Posterior vena cava (tissue), 2 donors: ENCODE measurements at places on chromosomes 7 and 10. TPM values are rescaled to one million over a fixed set of nuclear protein-coding genes. Genes with fewer than 3 reads are reported as not detected.

- peak; percentile 74 for DNase-seq
These were observed 752 bp downstream of the DRGX start for GRCh38 chr10:49394933-49395740.

The CALY gene
- not detected for total RNA-seq

- DNase-seq, result peak; percentile 96
These were observed 4.6 kb upstream of the SERPINE1 start for GRCh38 chr7:101121991-101122932.

GRCh38 chr10:15069230-15069629 is 19.3 kb downstream of the ACBD7 start:
- no peak for DNase-seq

The OR13A1 gene
- not detected for total RNA-seq

DNA sequence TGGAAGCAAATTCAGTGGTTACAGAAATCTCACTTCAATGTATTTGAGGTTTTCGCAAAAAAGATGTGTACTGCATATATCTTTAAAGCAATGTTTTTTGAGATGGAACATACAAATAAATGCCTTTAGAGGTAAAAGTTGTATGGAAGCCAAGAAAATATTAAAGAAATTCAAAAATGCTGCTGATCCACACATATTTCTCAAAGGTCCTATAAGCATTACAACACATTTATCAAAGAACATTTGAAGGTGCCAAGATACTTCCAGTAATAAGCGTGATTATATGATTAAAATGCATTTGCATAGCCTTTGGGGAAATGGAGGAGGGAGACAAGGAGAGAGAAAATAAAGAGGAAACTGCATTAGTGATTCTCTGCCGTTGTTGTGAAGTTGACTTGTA is 260.1 kb downstream of the BICC1 start:
- no peak for DNase-seq

The ANKRD1 gene
- 43.7 TPM for total RNA-seq

DNA sequence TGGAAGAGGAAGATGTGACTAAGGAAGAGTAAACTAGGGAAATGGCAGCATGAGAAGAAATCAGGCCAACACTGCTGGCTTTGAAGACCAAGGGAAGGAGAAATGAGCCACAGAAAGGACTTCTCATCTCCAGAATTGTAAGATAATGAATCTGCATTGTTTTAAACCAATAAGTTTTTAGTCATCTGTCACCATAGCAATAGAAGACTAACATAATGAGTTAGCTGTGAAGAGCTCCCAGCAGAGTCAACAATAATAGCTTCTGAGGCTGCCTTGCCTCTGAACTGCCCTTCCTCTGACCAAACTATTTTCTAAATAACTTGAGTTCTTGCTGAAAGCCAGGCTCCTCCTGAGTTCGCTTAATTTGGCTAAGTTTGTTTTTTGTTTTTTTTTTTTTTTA is 103.6 kb downstream of the CACNA2D1 start:
- no peak for DNase-seq

- no peak for DNase-seq
These were observed 570 bp downstream of the TBC1D12 start for GRCh38 chr10:94402843-94403379.

DNA sequence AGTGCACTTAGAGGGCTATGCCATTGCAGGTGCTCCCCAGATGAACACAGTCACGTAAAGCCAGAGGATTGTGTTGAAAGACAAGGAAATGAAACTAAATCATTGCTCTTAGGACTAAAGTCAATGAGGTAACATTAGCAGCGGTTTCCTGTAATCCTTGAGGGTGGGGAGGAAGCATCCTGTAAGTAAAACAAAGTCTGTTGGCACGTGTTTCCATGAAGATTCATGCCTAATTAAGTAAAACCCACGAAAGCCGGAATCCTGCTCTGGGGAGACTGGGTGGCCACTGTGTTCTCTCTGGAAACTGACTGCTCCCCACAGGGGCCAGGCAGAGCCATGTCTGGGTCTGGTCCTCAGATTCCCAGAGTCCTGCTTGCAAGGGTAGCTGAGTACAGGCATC is 18.3 kb downstream of the STEAP1B start:
- DNase-seq, result no peak

The MSMB gene
- not detected for total RNA-seq

DNA sequence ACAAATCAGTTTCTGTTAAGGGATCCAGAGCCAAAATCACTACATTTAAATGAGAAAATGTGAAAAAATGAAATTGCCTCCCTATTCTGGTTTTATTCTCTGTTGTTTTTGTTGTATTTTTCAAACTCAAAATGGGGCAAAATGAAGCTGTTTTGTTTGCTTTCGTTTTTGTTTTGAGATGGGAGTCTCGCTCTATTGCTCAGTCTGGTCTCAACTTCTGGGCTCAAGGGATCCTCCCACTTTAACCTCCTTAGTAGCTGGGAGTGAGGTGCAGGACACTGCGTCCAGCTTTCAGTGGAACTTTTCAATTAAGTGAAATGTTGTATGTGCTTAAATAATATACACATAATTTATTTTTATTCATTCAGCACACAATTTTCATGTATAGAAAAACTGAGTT is 205.0 kb downstream of the SORCS1 start:
- no peak for DNase-seq

DNA sequence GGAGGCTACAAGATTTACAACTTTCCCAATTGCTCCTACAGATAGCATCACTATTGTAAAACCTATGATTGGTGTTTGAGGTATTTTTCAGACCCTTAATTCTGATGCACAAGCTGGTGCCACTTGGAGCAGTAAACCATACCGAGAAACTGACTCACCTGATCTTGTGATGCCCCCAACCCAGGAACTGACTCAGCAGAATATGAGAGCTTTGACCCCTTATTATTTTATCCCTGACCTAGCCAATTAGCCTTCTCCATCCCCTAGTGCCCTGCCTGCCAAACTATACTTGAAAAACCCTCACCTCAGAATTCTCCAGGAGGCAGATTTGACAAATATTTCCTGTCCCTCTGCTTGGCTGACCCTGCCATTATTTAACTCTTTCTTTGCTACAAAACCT is 585.9 kb upstream of the GHITM start:
- DNase-seq, result no peak

DNA sequence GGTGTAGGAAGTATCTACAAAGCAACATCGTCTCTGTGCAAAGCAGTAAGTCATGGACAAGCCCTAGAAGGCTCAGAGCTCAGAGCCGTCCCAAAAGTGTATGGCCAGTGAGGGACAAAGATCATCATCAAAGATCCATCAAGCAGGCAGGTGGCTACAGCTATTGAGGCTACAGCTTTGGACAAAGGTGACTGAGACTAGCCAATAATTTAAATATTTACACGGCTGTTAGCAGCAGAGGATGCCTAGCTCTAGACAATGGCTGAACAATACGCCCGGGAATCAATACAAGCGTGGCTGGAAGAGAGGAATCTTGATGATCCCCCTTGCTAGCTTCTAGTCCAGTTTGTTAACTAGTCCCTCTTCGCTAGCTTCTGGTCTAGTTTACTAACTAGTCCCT is 17.9 kb downstream of the NMT2 start:
- no peak for DNase-seq

The ABCF2 gene
- 27.4 TPM for total RNA-seq

DNA sequence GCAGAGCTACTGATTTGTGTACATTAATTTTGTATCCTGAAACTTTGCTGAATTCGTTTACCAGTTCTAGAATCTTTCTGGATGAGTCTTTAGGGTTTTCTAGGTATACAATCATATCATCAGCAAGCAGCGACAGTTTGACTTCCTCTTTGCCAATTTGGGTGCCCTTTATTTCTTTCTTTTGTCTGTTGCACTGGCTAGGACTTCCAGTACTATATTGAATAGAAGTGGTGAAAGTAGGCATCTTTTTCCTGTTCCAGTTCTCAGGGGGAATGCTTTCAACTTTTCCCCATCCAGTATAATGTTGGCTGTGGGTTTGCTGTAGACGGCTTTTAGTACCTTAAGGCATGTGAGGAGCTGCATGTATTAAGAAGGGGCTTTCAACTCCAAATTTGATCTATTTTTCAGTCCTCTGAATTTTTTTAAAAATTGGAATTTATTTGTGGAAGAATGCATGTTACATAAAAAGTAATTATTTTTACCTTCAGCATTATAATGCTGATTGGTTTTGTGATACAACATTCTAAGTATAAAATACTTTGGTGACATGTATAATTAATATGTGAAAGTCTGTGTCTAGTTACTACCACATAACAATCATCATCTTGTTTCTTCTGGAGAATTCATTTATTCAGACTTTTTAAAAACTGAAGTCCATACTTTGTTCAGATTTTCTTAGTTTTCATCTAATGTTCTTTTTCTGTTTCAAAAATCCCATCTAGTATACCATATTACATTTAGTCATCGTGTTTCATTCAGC is 49.6 kb downstream of the CPED1 start:
- no peak for DNase-seq

DNA sequence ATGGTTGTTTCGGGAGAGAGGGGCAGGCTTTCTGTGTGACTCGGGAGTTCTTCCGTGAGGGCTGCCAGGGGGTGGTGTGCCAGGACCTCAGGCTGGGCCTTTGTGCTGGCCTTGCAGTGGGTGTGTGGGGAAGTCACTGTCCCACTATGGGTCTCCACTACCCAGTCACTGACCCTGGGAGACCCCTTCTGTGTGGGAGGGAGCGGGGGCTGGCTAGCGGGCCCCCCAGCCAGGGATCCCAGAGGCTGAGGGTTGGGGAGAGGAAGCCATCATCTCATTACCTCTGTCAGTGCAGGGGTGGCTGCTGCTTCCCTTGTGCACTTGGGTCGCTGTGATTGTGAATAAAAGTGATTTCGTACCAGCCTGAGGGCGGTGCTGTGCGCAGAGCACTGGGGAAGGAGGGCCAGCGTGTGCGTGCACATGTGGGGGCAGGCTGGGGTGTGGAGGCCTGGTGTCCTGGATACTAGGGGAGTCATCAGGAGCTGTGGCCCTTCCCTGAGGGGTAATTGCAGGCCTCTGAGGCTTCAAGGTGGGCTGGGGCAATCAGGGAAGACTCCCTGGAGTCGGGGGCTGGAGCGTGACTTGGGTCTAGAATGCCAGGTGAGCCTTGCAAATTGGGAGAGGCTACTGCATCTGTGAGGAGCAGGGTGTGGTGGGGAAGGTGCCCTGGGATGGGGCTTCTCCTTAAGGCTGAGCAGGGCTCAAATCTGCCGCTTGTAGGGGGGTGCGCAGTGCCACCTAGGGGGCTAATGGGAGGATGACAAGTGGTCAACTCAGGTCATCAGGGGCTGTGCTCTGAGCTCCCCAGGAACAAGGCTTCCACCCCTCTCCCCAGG is 98.9 kb downstream of the NEURL1 start:
- no peak for DNase-seq

The CYP3A4 gene
- not detected for total RNA-seq

GRCh38 chr10:4127518-4128315 is 342.7 kb upstream of the KLF6 start:
- no peak for DNase-seq

The AGR2 gene
- total RNA-seq, result not detected

- DNase-seq, result no peak
These were observed 102.9 kb downstream of the FAM204A start for GRCh38 chr10:118239236-118239630.

The BAIAP2L1 gene
- total RNA-seq, result 1.5 TPM

The DNAAF5 gene
- total RNA-seq, result 16.9 TPM

DNA sequence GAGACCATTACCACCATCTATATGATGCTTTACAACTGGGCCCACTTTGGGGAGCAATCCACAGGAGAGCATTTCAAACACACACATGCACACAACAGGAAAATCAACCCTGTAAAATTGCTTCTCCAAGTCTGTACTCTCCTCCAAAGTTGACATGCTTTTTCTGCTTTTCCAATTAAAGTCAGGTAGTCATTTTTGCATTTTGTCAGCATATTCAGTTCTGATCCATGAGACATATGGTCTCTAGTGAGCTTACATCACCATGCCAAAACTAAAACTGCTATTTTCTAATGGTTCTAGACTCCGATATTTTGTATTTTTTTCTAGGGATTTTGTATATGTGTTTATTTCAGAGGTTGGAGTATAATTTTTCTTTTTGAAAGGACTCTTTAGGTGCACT is 373.5 kb upstream of the LRRTM3 start:
- DNase-seq, result no peak

- no peak for DNase-seq
These were observed 63.2 kb downstream of the GPR37 start for GRCh38 chr7:124702385-124702784.

The KIF11 gene
- total RNA-seq, result 1.1 TPM

The SLF2 gene
- total RNA-seq, result 23.7 TPM

The ITPRID1 gene
- not detected for total RNA-seq

- DNase-seq, result no peak
These were observed 2.7 kb downstream of the AOC1 start for GRCh38 chr7:150855046-150855445.

DNA sequence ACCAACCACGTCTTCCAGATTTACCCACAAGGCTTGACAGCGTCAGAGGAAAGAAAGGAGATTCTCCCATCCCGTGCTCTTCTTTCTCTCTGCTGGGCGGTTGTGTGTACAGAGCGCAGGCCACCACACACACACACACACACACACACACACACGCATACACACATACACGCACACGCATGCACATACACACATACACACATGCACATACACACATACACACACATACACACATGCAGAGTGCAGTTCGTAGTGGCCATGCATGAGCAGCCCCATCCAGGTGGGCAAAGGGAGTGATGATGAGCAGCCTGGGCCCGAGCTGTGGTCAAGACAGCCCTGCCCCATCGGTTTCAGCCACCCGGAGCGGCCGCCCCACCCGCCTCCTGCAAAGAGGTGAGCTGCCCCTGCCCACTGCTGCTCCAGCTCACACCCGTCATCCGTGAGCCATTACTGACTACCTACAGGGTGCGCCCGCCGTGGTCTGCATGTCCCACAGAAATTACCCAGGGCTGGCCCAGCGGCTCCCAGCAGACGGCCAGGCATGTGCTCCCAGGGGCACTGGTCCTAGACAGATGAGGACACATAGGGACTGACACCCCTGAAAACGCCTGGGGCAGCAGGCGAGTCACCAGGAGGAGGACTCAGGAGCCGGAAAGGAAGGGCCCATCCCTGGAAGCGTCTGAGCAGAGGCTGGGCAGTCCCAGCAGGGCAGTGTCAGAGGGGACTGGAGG is 69.6 kb downstream of the ASB13 start:
- DNase-seq, result no peak

- peak; percentile 58 for DNase-seq
These were observed 110.3 kb downstream of the C1GALT1 start for GRCh38 chr7:7292608-7293007.

DNA sequence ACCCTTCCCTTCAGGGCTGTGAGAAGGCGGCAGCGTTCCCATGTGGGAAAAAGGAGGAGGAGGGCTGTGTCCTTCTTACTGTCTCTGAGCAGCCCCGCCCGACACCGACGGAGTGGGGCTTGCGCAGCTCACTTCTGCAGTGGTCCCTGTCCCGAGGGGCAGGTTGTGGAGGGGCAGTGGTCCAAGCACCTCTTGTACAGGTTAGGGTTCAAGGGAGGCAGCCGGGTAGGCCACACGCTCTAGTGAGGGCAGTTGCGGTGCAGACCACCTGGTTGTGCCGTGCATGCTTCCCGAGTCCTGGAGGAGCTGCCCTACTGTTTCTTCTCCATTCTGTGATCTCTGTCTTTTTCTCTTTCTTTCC is 32.8 kb downstream of the AGAP3 start:
- no peak for DNase-seq

DNA sequence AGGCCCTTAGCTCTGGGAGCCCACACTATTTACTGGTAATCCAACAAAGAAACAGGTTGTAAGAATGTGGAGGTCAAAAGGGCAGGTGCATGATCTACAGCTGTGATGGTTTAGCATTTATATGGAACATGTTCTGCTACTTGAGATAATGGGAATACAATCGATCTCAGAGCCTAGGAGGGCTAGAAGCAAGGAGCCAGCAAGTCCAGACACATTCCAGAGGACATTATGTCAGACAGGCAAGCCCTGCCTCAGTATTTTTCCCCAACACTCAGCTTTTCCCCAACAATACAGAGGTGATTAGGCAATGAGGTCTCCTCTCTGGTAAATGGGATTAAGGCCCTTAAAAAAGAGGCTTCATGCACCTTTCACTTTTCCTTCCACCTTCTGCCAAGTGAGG is 21.4 kb upstream of the GNAT3 start:
- no peak for DNase-seq

The GJD4 gene
- not detected for total RNA-seq
